ENCODE measurements at places on chromosomes 12 and 14.

DNA sequence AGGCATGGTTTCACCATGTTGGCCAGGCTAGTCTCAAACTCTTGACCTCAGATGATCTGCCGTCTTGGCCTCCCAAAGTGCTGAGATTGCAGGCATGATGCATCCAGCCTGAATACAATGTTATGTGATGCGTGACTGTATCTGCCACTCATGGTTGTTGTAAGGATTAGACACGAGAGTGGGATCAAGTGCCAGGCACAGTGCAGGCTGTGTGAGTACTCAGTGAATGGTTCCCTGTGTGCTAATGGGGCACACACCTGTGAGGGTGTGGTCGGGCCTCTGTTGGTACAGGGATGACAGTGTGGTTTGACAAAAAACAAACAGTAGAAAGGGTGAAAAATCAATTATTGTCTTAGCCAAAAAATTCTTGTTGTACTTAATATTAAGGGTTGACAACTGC lies 61.8 kb downstream of the TECPR2 start:
- no peak for DNase-seq

- no peak for DNase-seq
Observed at GRCh38 chr14:89093083-89093730, 268.8 kb downstream of the TTC8 start.

DNA sequence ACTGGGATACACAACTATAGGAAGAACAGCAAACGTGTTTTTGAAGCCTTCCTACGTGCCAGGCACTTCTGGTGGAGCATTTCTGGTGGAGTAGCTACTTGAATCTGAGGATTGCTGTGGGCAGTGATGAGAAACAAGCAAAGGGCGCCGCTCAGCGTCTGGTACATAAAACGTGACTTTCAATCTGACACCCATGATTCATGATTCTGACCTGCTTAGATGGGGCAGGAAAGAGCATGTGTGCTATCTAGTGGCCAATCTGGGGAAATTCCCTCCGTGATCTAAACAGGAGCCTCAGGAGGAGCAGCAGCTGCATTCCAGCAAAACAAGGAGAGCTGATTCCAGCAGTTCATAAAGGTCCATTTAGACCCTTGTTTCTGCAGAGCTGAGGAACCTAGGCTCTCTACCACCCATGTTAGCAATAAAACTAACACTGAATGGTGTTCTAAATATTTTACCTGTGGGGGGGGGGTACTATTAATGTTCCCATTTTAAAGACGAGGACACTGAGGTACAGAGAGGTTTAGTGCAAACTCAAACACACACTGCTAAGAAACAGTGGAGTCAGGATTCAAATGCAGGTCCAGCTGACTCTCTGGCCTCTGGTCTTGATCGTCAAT lies 37.8 kb downstream of the PAH start:
- peak; percentile 14 for DNase-seq

DNA sequence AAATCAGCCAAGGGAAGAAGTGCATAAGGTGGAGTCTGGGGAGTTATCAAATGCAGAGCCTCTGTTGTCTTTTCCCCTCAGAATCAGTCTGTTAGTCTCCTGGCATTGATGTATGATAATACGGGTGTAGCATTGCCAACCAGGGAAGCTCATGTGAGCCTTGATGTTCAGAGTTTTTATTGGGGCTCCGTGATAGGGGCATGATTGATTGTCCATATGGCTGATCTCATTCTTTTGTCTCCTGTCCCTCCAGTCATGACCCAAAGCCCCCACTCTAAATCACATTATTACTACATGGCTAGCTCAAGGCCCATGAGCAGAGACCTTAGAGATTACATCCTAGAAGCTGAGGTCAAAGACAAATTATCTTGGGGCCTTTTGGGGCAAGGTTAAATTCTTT lies 140.9 kb downstream of the NUBPL start:
- no peak for DNase-seq

DNA sequence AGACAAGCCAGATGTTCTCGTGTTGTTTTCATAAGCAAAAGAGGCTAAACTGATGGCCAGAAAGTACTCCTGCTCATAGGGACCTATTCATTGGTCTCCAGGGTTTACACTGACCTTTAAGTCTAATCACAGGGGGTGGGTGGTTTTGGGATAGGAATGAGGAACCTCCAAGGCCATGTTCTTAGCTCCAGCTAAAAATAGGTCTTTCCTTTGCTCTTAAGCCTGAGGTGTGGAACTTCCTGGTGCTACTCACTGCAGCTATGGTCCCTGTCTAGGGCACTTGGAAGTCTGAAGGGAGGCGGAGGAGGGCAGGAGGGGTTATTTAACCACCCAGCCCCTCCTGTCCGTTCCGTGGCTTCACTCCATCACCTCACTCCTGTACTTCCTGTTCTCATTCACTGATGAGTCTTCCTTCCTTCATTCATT lies 18.6 kb downstream of the GPRC5A start:
- DNase-seq = no peak

- no peak for DNase-seq
Observed at GRCh38 chr12:32920506-32921085, 24.0 kb upstream of the PKP2 start.

DNA sequence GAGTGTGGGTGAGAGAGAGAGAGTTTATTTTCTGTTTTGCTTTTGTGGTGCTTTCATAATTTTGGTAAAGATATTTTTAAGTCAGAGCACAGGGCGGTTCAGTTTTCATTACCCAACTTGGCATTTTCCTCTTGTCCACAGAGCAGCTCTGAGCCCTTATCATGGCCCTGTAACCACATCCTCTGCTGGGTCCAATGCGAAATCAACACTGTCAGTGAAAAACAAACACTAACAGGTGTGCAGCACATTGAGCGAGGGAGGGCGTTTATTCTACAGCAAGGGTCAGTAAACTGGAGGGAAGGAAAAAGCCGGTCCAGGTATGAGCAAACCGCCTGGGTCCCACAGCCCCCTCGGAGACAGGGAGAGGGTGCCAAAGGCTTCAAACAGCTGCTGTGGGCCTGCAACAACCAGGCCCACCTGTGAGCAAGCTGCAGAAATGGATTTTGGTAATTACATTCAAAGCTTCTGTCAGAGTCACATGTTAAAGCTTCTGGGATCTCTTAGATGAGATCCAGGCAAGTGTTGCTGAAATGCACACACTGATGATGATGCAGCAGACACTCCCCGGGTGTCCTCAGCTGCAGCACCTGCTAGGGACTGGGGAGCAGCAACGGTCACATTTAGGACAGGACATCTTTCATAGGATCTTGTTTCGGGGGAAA lies 132.7 kb upstream of the DYRK2 start:
- no peak for DNase-seq

- no peak for DNase-seq
Observed at GRCh38 chr14:103856105-103856504, 8.7 kb upstream of the PPP1R13B start.

GRCh38 chr14:99129998-99130397 lies 142.0 kb downstream of the BCL11B start:
- no peak for DNase-seq

DNA sequence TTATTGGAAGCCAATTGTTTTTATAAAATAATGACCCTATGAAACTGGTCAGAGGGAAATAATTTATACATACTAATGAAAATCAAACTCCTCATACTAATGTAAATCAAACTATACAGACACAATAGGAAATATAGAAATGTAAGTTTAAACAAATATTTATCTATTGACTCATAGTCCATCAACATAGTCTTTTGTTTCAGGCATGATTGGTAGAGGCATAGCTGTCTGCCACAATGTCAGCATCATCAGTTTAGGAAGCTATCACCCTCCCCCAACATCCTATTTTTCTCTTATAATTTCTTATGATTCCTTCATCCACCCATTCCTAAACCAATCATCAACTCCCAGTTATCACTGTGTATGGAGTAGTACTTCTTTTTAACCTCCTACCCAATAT lies 117.7 kb downstream of the SLC38A6 start:
- no peak for DNase-seq
